ENCODE measurements at places on chromosomes 3 and 15. TPM values are rescaled to one million over a fixed set of nuclear protein-coding genes. Genes with fewer than 3 reads are reported as not detected.

The ACOX2 gene
- total RNA-seq: 3.2 TPM

The TXNRD3 gene
- total RNA-seq: 17.2 TPM

The EIF2B5 gene
- total RNA-seq: 60.2 TPM

The CCR1 gene
- not detected for total RNA-seq

Measured in Panc1 (cell line).